ENCODE measurements at places on chromosomes 3 and 15. TPM values are rescaled to one million over a fixed set of nuclear protein-coding genes. Genes with fewer than 3 reads are reported as not detected.

The NCEH1 gene
- 1.9 TPM for polyA plus RNA-seq

The TMEM108 gene
- polyA plus RNA-seq, result 3.6 TPM

The IQCH gene
- 10.6 TPM for polyA plus RNA-seq

The NEO1 gene
- 125 TPM for polyA plus RNA-seq

The APPL1 gene
- polyA plus RNA-seq, result 50.3 TPM
